ENCODE measurements at places on chromosomes 2 and 18. TPM values are rescaled to one million over a fixed set of nuclear protein-coding genes. Genes with fewer than 3 reads are reported as not detected.

METAP1D gene
- total RNA-seq, result 6.3 TPM

TUBB8B gene
- total RNA-seq, result not detected

ING5 gene
- total RNA-seq, result 16.2 TPM

PSD4 gene
- 8.3 TPM for total RNA-seq

ANKRD44 gene
- total RNA-seq, result 2.0 TPM

SRD5A2 gene
- not detected for total RNA-seq

SFTPB gene
- total RNA-seq, result 1.9 TPM

FSHR gene
- not detected for total RNA-seq

CROCC2 gene
- not detected for total RNA-seq

PROKR1 gene
- 0.13 TPM for total RNA-seq

CCDC102B gene
- 18.3 TPM for total RNA-seq

TPGS2 gene
- 170 TPM for total RNA-seq

TRIM54 gene
- 0.24 TPM for total RNA-seq

MYO1B gene
- total RNA-seq, result 72.1 TPM

GNAL gene
- total RNA-seq, result 1.8 TPM

NEU4 gene
- not detected for total RNA-seq

IKZF2 gene
- 4.7 TPM for total RNA-seq

CTDP1 gene
- total RNA-seq, result 25.6 TPM

CD8B2 gene
- not detected for total RNA-seq

CXCR1 gene
- total RNA-seq, result not detected

ABCB11 gene
- not detected for total RNA-seq

ALPI gene
- not detected for total RNA-seq

ERBB4 gene
- total RNA-seq, result not detected

ITSN2 gene
- total RNA-seq, result 10.2 TPM

ZNF397 gene
- 3.9 TPM for total RNA-seq

GAREM1 gene
- 5.7 TPM for total RNA-seq

Measured in epithelial cell of alveolus of lung (primary cell).